ENCODE measurements at places on chromosomes 4 and X.
A peak's percentile ranks its signal among the peaks of the same experiment; 100 is the strongest.

DNA sequence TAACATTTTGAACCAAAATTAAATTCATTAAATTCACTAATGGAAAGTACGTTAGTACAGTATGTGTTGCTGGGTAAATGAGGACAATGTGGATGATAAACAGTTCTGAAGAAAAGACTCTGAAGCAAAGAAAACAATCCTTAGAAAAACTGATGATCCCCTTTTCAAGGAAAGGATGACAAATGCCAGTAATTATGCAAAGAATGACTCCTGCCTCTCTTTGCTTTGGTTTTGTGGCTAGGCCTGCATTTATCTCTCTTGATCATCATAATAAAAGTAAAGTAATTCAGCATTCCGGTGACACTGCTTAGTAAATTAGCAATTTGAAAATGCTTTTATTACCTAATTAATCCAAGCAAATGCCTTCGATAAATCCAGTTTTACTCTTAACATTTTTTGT lies 652.2 kb upstream of the DIPK2B start:
- DNase-seq: no peak

DNA sequence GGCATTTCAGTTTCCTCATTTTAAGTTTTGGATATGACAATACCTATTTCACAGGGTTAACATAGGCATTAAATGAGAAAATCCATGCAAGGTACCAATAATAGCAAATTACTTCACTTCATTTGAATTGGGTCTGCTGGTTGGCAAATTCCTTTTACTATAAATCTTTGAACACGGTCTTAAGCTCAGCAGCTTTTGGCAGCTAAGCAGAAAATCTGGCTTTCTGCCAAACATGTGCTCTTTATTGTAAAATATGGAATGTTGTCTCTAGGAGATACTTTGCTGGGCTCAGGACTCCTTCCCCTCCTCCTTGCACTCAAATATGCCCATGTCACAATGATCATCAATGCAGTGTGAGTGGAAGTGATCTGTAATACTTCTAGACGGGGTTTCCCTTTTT lies 16.8 kb upstream of the DMP1 start:
- DNase-seq: peak; percentile 91

- DNase-seq: peak; percentile 77
These were observed at the start of gene GPR173 for GRCh38 chrX:53048169-53049126. TSS of gene GPR173 (plus strand) at chrX:53048789. CDS start at chrX:53076622, 27,833 bp downstream.

DNA sequence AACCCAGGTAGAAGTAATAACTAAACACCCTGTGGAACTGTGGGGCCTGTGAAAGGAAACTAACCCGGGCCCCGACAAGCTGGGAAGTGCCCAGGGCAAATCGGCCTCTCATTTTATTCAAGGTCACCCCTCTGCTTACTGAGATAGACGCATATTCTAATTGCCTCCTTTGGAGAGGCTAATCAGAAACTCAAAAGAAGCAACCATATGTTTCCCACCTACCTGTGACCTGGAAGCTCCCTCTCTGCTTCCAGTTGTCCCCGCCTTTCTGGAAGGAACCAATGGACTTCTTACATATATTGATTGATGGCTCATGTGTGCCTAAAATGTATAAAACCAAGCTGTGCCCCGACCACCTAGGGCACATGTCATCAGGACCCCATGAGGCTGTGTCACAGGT lies 23.1 kb upstream of the DHRSX start:
- no peak for DNase-seq

DNA sequence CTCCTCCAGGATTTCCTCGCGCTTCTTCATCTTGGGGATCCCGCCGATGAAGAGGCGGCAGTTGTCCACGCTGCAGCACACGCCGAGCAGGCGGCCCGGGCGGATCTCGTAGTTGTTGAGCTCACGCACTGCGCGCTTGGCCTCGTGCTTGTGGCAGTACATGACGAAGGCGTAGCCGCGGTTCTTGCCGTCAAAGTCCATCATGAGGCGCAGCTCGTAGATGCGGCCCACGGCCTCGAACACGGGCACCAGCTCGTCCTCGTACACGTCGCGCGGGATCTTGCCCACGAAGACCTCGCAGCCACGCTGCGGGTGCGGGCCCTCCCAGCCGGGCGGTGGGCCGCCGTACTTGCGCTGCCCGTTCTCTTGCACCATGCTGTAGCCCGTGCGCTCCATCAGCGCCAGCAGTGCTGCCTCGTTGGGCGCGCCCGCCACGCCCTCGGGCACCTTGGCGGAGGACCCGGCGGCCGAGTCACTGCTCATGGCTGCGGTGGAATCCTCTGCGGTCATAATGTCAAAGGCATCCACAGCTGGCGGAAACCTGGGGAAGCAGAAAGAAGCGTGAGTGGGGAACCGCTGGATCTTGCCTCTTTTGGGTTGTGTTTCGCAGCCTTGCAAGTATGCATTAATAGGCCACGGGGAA lies 103.4 kb downstream of the CHRNA9 start:
- DNase-seq: no peak

- DNase-seq: peak; percentile 40
These were observed 9.0 kb upstream of the IGFBP7 start for GRCh38 chr4:57119054-57119651.

- no peak for DNase-seq
These were observed 112.6 kb downstream of the TMA16 start for GRCh38 chr4:163606896-163607691.

GRCh38 chr4:178316211-178316610 lies 874.0 kb upstream of the AGA start:
- DNase-seq: peak; percentile 1

- no peak for DNase-seq
These were observed 366.2 kb upstream of the CLNK start for GRCh38 chr4:11050766-11051165.

- no peak for DNase-seq
These were observed 94.2 kb downstream of the CDS1 start for GRCh38 chr4:84677093-84677492.

DNA sequence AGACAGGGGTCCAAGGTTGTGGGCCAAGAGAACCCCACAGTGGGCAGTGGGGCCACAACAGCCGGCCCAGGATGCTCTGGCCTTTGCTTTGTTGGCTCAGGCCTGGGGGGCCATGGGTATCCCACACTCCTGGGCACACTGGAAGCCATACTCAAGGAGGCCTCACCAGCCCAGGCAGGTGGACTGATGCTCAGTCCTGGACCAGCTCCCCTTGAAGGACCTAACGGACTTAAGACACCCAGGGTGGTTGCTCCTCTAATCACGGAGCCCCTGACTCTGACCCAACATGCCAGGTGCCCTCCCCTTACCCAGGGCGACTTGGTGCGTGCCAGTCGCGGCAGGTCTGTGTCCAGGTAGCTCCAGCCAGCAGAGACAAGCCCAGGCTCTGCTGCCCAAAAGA lies 50.8 kb downstream of the ZFYVE28 start:
- DNase-seq: no peak

DNA sequence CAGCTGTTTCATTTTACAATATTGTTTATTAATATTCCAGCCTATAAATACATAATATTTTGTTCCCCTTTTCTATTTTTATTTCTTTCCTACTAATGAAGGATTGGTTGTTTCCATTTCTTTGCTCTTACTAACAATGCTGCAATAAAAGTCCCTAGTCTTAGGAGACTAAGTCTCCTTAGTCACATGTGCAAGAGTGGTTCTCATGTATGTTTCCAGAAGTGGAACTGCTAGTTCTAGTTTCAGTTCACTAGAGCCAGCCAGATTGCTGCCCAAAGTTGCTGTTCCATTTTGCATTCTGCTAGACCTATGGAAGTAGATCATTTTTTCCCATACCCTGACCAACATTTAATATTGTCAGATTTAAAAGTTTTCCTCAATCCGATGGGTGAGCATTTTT lies 44.3 kb downstream of the CNGA1 start:
- DNase-seq: no peak

- DNase-seq: peak; percentile 6
These were observed 160.4 kb downstream of the CPEB2 start for GRCh38 chr4:15162465-15163283.

DNA sequence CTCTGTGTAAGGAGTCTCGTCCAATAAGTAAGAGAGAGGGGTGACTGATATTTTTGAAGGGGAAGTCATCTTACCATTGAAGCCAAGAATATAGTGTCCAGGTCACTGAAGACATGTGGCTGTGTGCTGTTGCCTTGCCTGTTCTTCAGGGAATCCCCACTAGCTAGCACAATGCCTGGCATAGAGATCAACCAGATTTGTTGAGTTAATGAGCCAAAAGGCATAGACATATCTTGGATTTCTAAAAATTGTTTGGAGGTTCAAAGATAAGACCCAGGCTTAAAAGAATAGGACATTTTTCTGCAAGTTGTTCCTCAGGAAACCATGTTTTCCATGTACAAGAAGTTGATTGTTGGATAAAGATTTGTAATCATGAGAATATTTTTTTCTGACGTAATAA lies 119.3 kb upstream of the DKK2 start:
- no peak for DNase-seq

DNA sequence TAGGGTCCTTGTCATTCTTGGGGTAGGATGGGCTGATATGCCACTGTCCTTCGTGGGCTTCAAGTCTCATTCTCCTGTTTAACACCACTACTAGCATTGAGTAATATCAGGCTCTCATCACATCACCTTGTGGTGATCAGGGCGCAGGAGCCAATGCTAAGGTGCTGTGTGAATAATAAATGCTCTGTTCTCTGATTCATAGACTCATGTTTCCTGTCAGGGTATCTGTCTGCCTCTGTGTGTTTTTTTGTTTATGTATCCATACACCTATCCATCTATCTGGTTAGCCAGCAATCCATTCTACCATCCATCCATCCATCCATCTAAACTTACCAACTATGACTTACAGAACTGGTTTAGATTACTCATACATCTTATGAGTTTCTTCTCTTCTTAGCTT lies 525.1 kb upstream of the ATOH1 start:
- no peak for DNase-seq

DNA sequence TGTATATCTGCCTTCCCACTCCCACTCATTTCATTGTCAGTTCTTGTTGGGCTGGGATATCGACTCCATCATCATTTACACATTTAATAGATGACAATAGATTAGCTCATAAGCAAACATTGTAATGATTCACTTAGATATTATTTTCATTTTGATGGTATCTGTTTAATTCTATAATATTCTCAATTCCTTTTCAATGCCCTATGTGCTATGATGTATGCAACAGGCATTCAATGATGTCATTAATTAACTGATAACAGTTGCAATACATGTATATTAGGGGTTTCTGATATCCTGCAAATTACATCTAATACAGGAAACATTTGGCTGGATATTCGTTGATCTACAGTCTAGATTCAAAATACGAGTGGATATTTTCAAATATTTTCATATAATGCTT lies 850.5 kb downstream of the CCSER1 start:
- no peak for DNase-seq

DNA sequence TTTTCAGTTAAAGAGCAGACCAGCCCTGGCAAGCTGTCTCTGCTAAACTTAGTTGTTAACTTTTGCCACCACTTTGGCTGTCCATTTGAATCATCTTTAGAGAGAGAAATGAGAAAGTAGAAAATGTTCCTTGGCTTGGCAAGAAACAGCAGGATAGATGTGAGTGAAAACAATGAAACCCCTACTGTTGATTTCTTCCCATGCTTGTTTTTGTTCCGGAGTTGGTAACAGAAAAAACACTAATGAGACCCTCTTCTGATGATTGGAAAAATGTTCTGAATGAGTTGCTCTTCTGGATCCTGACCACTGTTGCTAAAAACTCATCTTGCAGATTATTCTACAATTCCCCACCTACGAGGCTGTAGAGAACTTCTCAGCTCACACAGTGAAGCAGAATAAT lies 203.3 kb downstream of the MAPK10 start:
- no peak for DNase-seq

DNA sequence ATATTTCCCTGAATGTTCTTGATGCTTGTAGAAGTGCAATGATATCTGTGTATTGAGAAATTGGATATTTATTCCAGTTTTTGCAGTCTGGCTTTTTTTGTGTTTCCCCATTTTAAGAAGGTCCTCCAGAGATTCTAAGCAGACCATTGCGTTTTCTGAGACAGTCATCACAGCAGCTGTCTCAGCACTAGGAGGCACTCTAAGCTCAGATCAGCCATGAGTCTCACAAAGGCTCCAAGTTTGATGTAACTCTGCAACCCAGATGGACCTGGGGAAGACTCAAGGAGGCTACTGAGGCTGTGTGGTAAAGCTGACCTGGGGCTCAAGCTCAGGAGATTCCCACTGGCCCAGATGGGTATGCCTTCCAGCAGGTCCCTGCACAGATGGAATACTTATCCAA lies 89.3 kb upstream of the CYLC1 start:
- no peak for DNase-seq

DNA sequence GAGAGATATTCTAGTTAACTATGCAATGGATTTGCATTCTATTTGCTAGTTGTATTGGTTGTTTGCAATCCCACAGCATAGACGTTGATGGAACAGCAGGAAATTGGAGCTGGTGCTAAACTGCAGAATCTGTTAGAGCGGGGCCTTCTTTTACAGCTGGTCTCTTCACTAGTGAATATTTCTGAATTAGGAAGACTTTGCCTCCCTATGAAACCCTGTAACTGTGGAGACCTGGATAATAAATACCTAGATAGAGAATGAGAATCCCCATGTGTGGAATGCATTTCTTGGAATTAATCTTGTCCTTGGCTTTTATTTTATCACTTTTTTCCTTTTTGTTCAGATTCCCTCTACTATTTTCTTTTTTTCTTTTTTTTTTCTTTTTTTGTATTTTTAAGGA lies 109.7 kb downstream of the SHROOM3 start:
- no peak for DNase-seq

GRCh38 chr4:78325271-78326157 lies 226.1 kb upstream of the ANXA3 start:
- DNase-seq: no peak
